ENCODE measurements at places on chromosomes 3 and 15.

DNA sequence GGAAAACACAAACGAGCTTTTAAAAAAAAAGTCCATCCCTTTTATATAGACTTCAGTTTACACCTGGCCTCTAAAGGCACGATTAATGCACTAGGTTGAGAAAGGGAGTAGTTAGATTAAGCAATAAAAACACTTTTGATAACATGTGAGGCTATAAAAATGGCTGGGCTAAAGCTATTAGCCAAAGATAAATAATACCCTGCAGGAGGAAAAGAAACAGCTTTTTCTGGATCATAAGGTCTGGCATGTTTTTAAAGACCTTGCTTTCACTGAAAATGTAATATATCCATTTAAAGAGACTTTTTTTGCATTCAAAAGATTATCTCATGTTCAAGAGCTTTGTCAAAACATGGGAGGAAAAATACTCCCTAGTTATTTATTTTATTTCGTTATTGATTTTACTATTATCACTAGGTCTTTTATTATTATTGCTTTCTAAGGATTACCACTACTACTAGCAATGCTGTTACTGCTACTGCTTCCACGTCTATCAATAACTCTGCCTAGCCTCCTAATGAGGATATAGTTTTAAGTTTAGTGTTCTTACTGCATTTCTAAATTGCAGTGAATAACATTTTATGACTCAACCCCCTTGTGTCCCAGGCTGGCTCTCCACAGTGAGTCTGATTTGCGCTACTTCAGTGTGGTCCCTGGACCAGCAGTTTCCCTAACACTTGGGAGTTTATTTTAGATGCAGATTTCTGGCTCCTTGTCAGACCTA lies 93.4 kb downstream of the THRB start:
- no peak for DNase-seq

- peak; percentile 16 for DNase-seq
These were observed 32.5 kb downstream of the NME9 start for GRCh38 chr3:138297059-138297607.

DNA sequence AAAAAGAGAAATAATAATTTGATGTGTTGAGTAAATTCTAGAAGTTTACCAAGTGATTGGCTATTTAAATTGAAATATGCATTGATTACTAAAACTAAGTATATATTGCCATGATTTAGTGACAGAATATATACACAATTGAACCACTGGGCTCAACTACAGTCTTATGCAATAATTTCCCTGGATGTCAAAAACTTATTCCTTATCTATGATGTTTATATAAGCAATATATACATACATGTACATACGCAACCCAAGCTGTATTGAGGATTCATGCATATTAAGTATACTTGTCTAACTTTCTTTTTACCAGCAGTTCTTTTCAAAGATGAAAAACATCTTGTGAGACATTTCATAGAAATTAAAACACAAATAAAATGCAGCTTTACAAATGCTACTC lies 165.8 kb downstream of the ZIC4 start:
- no peak for DNase-seq

GRCh38 chr3:76051145-76051544 lies 265.8 kb upstream of the ZNF717 start:
- no peak for DNase-seq

DNA sequence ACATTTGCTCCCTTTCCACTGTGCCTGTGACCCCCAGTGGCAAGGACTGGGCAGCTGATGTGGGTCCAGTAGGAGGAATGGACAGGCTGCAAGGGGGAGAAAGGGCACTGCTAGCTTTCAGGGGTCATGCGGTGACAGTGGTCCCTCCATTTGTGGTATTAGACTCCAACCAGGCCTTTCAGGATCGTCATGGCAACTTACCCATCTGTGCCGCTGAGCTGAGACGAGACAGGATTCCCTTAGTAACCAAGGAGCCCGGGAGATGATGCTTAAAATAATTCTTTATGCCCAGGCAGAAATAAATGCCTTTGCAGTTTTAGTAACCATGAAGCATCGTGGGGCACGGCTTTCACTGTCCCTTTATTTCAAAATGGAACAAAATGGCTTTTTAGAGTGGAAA lies 15.9 kb upstream of the MRPL3 start:
- DNase-seq, result no peak

DNA sequence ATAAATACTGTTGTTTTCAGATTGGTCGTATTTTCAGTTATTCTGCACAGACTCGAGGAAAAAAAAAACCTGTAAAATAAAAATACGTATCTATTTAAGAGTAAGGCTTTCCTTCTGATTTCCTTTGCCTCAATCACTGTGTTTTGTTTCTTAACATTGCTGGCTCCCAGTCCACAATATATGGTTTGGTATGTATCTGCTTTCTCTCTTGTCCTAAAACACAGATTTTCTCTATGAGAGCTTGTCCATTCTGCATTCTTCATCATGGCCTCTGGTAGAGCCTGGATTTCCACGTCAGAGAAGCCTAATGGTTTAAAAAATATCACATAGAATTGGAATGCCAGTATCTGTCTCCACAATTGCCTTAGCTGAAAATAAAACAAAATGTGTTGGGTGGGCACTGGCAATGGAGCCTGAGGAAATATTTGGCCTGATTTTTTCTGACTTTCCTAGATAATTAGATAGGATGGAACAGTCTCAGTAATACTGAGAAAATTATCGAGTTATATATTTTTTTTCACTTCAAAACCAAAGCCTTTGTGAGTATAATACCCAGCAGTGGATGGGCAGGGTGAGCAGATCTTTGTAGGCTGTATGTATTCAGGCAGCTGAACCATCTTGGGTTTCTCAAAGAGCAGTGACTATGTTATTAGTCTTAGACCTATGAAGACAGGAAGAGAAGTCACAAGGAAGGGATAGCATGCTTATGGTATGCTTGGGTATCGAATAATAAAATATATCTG lies 1.9 kb downstream of the CD200 start:
- no peak for DNase-seq

GRCh38 chr3:47156396-47156795 lies 7.5 kb downstream of the SETD2 start:
- DNase-seq, result no peak

All from stimulated activated naive CD8-positive, alpha-beta T cell treated with anti-CD3 and anti-CD28 coated beads, Interleukin-15, amount 100 ng/mL, for 72 hours (primary cell).